ENCODE measurements at places on chromosomes 1 and 21.

DNA sequence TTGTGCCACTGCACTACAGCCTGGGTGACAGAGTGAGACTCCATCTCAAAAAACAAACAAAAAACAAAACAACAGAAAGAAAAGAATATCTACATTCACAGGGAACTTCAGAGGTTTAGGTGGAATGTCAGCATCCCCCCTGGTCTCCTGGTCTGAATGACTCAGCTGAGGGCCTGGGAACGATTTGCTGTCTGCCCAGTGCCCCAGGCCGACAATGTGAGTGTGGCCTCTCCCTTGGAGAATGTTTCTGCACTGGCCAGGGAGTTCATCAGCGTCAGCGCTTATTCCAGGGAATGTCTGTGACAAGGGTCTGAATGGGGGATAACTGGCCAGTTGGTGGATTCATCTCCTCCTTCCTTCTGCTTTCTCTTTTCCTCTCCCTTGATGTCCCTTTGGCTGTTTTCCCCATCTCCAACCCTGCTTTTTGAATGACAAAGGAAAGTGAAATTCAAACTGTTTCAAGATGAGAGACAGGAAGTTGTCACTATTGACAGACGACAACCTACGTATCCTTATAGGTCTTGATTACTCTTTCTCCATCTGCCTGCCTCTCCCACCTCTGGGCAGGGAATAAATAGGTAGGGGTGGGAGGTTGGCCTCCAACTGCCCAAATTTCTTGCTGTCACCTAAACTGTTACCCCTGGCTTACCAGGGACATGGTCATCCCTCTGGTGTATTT lies 213.1 kb downstream of the HHAT start:
- DNase-seq = no peak

- peak; percentile 5 for DNase-seq
Observed at GRCh38 chr1:3864884-3865283, 7.6 kb downstream of the DFFB start.

- DNase-seq = no peak
Observed at GRCh38 chr1:209881619-209882018, 53.8 kb downstream of the UTP25 start.

- DNase-seq = no peak
Observed at GRCh38 chr1:110597966-110598365, 8.2 kb downstream of the KCNA2 start.

DNA sequence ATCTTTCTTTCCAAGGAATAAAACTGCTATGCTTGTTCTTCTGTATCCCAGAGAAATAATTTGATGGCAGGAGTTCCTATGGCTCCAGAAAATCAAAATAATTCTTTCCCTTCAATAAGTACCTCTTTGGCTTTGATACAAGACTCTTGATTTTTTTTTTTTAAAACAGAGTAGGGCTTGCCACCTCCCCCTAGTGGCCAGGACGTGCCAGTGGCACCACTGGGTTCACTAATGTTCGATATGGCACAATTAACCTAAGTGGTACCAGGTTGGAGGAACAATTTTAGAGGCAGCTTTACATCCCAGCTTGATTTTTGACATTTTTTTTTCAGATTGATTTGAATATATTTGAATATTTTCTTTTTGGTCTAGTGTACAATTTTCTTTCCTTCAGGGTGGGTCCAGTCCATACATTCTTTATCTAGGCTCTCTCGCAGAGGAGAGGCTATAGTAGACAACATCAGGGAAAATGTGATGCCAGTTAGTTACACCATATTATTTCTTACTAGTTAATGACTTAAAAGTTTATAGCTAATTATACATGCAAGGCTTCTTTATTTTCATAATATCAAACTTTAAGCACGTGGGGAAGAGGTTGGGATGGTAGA lies 330.9 kb downstream of the S1PR1 start:
- DNase-seq = no peak

DNA sequence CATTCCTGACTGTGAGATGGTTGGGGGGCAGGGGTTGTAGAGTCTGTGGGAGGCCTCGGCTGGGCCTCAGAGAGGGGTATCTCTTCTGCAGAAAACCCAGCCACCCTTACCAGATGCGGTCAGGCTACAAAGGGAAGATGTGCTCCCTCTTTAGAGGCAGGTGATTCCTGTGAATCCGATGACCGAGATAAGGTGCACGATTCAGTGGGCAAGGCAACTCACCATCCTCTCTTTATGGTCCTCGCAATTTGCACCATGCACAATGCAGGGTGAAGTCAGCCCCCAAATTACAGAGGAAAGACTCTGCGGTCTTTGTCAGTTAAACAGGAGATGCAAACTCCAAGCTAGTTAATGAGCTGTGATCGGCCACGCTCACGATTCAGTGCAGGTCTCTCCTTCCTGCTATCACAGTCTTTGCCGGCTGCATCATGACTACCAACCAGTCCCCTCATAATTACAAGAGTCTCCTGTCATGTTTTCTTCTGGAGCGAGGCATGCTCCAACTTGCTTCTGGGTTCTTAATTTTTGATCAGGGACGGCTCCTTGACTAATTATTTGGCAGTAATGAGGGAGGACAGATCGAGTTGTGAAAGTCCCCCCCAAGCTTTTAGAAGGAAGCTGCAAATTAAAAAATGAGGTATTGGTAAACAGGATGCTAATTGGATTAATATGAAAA lies 12.5 kb downstream of the TP73 start:
- DNase-seq = no peak

DNA sequence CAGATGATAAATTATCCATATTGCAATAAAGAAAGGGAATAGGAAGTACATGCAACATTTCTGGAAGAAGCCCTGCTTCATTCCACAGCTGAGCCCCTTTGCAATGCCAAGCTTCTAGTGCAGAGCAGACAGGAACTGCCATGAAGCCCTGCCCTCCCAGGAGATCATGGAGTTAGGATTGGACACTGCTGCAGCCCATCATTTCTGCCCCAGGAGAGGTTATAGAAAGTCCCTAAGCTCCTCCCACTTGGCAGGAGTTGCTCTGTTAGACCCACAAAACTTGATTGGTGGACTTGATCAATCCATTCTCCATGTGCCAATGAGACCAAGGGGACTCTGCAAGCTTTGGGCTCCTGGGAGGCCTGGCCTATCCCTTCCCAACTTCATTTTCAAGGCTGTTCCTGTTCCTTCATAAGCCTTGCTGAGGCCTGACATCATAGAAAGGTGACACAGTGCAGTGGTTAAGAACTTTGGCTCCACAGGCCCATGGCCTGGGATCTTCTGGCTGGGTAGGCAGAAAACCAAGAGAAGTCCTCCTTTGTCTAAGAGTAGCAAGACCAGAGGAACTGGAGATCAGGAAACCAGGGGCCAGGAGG lies 1.3 kb upstream of the LAPTM5 start:
- DNase-seq = no peak

DNA sequence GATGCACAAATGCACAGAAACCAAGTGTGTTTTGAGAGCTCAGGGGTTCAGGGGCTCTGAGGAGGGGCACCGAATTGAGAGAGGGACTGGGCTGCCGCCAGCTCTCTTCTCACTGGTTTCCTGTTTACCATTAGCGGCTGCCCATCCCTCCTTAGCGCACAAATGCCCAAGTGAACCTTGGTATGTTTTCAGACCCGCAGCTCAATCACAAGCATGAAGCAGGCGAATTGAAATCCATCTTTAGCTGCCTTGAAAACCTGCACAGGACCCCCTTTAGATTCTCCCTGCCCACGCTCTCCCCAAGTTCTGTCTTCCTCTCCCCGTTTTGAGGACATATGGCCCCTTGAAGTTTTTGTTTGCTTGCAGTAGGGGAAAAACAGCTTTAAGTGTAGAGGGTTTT lies 61.1 kb upstream of the ACOT11 start:
- no peak for DNase-seq

GRCh38 chr1:119987112-119987511 lies 82.3 kb downstream of the NOTCH2 start:
- DNase-seq = peak; percentile 73

DNA sequence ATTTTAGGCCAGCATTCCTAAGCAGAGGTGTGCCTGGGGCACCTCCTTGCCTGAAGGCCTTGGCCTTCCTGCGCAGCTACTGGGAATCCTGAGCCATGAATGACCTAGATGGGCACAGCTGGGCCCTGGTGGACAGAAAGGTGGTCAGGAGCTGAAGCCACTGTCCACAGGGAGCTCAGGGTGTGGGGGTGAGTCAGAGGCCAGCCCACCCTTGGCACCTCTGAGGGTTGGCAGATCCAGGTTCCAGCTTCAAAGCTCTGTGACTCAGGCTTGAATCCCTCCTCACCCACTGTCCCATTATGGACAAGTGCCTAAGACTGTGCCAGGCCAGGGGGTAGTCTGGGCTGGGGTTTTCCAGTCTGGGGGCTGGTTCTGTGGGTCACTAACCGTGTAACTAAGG lies 6.4 kb upstream of the EDN2 start:
- no peak for DNase-seq

DNA sequence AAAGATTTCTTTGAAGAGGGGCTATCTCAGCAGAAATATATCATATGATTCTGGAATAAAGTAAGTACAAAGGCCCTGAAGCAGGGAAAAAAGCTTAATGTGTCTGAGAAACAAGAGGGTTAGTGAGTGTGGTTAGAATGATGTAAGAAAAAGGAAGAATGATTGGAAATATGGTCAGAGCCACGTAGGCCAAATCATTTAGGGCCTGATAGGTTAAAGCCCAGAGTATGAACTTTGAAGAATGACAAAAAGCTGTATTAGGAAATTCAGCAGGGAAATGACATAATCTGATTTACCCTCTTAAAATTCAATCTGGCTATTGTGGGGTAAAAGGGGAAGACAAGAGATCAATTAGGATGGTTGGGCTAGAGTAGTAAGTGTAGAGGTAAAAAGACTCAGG lies 69.0 kb upstream of the MUTYH start:
- DNase-seq = no peak

DNA sequence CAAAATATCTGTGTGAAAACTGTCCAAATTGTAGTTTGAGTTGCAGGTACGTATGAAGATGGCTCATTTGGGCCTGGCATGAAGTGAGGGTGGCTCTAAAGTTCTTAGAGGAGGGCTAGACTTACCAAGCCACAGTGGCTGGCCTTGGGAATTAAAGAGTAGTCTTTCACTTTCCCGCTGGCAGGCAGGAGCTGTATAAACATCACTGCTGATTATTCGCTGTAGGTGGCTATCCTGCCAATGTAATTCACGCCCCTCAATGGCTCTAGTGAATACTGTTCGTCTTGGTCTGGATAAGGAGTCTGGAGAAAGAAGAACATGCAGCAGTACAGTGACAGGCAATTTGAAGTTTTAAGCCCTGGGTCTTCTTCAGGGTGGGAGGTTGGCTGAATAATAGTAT lies 31.0 kb downstream of the UROD start:
- no peak for DNase-seq

- DNase-seq = no peak
Observed at GRCh38 chr1:213269829-213270228, 218.8 kb downstream of the RPS6KC1 start.

DNA sequence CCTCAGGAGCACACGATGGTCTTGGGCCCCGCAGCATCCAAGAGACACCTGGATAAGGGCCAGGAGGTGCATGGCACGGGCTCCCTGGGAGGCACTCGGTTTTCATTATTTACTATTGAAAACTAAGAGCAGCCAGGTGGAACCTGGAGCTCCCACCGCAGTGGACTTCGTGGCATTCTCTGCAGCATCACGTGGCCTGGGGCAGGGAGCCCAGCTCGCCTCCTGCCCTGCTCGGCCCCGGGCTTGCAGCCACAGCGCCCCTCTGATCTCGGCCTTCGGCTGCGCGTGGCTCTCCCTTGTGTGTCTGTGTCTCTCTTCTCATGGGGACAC lies 121.6 kb downstream of the SIK1 start:
- DNase-seq = no peak

- no peak for DNase-seq
Observed at GRCh38 chr1:84538599-84538998, 32.2 kb upstream of the GNG5 start.

DNA sequence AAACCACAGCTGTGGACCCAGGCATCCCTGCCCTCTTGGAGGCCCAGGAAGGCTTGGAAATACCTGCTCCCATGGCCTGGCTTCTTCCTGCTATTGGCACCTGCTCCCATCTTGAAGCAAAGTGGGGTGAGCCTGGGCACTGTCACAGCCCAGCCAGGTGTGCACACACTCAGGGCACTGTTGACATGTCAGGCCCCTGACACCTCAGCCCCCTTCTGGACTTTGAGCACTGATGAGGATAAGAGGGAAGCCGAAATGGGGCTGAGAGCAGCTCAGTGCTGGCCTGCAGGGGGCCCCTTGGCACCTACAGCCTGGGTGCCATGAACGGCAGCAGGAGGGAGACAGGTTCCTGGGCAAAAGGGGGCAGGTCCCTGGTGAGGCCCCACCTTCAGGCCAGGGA lies 55.9 kb downstream of the DAB1 start:
- DNase-seq = no peak

GRCh38 chr1:61318319-61319125 lies 236.2 kb downstream of the NFIA start:
- no peak for DNase-seq

DNA sequence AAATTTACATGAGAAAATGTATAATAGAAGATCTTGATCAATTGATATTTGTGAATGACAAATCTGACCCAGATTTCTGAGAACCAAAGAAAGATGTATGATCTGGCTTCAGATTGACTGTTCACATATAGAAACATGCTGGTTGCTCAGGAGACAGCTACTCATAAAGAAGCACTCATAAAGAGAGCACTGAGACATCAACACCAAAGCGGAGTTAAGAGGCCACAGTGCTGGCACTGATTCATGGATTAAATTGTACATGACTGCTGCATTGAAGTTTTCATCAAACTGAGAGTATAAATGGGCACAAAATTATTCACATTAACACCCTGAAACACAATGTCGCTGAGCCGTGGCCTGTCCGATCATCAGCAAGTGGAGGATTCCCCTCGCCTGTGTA lies 46.2 kb downstream of the SH3GLB1 start:
- DNase-seq = no peak

Measured in epithelial cell of prostate (primary cell).